Stimulated activated CD8-positive, alpha-beta memory T cell treated with anti-CD3 and anti-CD28 coated beads, Interleukin-7, amount 100 ng/mL, for 4 hours (primary cell): ENCODE measurements at places on chromosomes 2 and 18.

DNA sequence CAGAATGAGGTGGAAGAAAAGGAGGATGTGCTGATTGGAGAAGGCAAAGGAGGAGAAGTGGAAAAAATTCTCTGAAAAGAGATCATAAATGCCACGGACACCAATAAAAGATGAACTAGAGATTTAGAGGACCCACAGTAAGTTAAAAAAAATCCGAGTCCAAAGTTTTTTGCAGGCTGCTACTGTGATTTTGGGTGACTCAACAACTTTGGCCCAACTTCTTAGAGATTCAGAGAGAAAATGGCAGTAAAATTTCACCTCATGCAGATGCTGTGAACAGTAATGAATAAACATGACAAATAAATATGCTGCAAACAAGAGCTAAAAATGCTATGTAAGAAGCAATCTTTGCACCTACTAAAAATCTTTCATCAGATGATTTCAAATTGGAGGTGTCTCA lies 176.9 kb upstream of the SESTD1 start:
- DNase-seq: no peak

GRCh38 chr2:163255086-163255485 lies 416.5 kb upstream of the KCNH7 start:
- DNase-seq: no peak

DNA sequence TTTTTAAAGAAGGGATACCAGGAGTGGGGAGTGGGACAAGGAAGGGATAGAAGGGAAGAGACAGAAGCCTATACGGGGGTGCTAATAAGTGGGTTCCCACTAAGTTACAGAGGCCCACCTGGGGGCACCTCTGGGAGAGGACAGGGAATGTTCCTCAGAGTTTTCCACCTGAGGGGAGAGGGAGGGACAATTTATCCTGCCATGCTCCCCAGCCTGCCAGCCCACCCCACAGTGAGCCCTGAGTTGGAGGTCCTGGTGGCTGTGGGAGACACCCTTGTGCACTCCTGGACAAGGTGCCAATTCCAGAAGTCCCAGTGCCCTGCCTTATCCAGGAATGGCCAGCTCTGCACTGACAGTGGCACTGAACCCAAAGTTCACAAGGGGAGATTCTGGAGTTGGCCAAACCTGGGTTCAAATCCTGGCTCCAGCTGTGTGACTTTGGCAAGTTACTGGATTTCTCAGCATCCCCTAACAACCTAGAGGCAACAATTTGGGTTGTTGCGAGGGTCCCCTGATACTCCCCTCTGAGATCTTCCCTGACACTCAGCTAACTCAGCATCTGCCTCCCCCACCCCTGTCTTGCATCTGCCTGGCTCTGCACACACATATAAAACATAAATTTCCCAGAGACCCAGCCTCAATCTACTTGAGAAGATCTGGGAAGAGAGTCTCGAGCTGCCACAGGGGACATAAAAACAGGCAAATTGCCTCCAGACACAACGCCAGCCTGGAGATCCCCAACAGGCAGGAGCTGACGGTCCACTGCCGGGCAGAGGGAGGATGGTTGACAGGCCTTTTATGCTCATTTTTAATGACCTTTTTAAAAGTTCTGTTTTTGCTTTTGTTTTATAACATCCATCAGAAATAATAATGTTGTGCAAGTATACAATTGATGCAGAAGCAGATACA lies 98.7 kb upstream of the ST3GAL5 start:
- no peak for DNase-seq

GRCh38 chr2:86309966-86310365 lies 27.5 kb downstream of the REEP1 start:
- no peak for DNase-seq

- no peak for DNase-seq
Measured at GRCh38 chr2:13522917-13523821, 806.4 kb downstream of the TRIB2 start.

- no peak for DNase-seq
Measured at GRCh38 chr2:172922306-172922705, 153.3 kb upstream of the MAP3K20 start.

- no peak for DNase-seq
Measured at GRCh38 chr2:43576981-43577892, 18.6 kb downstream of the THADA start.

DNA sequence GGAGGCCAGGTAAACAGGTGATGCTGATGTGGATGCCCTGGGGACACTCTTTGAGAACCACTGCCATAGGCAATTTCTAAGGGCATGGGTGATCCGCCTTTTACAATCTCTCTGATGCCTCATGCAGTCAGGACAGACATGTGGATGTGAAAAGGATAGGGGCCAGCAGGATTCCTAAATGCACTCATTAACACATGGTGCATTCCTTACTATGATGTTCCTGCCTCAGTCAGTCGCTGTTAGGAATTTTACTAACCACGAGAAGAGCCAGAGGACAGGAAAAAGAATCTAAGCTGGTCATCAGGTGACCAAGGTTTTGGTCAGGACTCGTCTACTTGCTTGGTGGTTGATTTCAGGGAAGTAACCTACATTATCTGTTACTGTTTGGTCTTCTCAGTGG lies 191.0 kb downstream of the ARL4C start:
- DNase-seq: no peak

DNA sequence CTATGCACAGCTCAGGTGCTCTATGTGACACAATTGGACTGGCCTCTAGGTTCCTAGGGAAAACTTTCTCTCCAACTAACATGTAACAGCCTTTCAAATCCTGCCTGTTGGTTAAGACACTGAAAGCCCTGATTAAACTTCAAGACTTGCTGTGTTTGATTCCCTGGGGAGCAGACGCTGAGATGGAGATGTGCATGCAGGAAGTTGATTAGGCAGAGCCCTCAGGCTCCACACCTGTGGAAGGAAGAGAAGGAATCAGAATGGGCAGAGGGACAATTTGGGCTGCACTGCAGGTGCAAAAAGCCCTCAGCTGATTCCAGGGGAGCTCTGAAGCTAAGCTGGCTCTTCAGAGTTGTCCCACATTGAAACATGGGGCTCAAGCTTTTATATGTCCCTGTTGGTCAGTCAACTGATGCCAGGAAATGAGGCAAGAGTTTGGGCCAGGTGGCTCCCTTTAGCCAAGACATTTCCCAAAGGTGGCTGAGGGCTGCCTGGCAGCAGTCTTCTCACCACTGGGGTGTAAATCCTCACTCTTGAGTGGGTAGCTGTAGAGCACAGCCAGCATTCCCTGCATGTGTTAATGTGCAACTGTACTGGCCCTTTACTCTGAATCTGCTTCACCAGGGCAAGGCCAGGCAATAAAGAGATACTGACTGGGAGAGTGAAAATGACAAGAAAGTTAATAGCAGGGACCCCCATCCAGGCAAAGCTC lies 199.5 kb upstream of the DDX18 start:
- DNase-seq: no peak

DNA sequence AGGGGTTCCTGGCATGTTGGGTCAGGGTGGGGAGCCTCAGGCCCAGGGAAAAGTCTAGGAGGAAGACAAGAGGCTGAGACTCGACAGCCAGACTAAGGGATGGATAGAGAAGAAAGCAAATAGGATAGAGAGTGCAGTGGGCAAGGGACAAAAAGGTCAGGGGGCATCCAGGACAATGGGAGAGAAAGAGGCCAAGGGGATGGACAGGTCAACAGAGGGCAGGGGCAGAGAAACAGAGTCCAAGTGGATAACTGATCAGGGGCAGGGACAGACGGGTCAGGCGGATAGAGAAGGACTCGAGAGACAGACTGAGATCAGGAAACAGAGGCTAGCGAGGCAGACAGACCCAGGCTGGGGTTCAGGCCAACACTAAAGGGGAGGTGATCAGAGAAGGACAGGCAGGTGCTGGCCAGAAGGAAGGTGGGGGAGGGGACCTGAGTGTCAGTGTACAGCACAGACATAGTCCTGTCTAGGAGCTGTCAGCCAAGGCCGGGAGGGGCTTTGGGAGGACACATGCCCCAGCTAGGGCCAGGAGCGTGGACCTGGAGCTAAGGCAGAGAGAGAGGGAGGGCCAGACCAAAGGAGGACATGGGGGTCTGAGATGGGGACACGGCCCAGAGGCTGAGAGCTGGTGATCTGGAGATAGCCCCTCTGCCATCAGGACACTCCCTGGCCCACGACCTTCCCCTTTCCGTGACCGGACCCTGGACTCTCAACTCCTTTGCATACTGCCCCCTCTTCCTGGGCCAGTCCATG lies 12.2 kb downstream of the ASIC4 start:
- no peak for DNase-seq

GRCh38 chr2:200509235-200509611 lies 645 bp downstream of the KCTD18 start:
- DNase-seq: no peak

- no peak for DNase-seq
Measured at GRCh38 chr2:98857001-98857400, 79.0 kb downstream of the CRACDL start.

DNA sequence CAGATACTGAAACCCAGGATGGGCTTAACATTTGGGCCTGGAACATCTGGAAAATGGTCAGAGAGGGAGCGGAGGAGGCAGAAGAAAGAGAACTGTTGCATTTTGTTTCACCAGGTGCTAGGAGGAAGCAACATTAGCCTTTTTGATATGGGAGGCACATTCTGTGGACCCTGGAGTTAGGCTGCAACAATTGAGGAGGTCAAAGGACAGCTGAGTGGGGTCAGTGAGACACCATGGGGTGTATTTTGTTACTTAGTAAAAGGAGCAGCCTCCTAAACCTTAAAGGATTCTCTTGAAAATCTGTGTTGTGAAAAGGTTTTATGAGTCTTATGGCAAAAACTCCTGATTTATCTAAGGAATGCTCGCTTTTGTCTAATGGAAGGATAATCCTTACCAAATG lies 124.9 kb downstream of the GREB1L start:
- no peak for DNase-seq

DNA sequence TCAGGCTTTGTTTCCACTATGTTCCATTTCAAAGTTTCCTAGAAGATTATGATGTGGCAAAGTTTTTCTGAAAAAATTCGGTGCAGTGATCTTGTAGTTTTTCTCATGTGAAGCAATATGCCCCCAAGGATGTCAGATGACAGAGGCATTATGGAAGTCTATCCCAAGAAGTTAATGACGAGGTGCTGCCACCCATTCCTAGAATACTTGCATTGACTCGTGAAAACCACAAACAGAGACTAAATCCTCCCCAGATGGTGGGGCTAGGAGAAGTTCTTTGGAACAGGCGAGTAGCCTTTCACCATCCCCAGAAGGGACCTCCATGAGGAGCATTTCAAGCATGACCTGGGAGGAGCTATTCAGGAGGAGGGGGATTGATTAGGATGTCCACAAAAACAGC lies 40.2 kb upstream of the COPS8 start:
- DNase-seq: no peak

DNA sequence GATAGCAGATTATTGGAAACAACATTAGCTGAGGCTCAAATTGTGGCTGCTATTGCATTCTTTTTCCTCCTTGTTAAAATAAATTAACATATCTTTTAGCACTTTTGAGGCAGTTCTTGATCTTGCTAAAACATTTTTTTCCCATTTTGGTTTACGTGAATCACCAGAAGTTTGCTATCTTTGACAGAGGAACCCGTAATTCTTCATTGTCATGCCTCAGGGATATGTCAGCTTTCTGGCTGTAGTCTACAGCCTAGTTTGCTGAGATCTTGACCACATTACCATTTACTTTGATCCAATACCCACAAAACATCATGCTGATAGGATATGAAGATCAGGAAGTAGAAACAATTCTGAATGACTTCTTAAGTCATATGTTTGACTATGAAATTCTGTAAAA lies 25.1 kb upstream of the FANCL start:
- no peak for DNase-seq

- no peak for DNase-seq
Measured at GRCh38 chr18:76524477-76524876, 29.4 kb upstream of the ZNF516 start.

GRCh38 chr2:212359425-212360067 lies 179.1 kb downstream of the ERBB4 start:
- no peak for DNase-seq

- no peak for DNase-seq
Measured at GRCh38 chr2:241499146-241499965, 9.0 kb downstream of the STK25 start.

DNA sequence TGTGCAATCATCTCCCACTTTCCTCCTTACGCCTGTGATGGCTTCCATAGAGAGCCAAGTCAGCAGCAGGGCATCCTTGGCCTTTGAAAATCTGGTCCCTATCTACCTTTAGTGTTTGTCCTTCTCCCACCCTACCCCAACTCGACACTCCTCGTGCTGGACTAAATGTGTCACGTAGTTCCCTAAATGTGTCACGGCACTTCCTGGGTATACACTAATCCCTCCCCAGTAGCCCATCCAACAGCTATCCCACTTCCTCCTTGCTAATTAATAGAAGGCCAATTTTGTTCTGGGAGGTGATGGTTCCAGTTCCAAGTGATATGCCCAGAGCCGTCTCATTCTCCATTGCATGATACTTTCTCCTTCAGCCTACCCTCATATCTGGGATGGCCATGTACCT lies 36.5 kb upstream of the ZFP36L2 start:
- no peak for DNase-seq

DNA sequence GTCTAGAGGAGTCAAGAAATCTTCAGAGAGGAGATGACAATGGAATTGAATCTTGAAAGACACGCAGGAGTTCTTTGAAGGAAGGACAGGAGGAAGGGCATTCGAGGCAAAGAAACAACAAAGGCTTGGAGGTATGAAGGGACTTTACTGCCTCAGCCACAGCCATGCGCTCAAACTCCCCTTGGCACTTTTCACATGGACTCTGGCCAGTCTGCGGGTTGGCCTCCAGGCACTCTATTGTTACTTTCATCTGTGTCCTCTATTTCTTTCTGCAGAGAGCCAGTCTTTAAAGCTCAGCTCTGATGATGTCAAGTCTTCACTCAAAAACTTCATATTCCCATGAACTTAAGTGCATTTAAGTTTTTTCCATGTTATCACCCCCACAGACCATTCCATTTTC lies 95.4 kb downstream of the ZAP70 start:
- no peak for DNase-seq

- DNase-seq: no peak
Measured at GRCh38 chr2:239935789-239936758, 89.1 kb downstream of the NDUFA10 start.

DNA sequence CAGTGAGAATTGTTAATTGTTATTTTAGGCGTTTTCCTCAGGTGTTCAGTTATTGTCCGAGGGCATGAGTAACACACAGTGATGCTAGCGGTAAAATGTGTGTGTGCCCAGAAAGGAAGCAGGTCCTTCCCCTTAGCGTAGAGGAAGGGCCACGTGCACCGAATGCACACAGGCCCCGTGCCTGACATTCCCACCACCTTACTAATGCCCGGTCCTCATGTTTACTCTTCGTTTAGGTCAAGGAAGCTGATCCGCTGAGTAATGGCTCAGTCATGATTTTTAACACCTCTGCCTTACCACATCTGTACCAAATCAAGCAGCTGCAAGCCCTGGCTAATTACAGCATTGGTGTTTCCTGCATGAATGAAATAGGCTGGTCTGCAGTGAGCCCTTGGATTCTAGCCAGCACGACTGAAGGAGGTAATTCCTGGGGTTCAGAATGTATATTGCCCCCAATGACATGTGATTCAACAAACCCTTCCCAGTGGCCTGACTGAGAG lies 76.7 kb downstream of the MERTK start:
- no peak for DNase-seq

- no peak for DNase-seq
Measured at GRCh38 chr2:37500031-37500430, 155.6 kb downstream of the QPCT start.

- DNase-seq: no peak
Measured at GRCh38 chr2:186976329-186976728, 127.4 kb upstream of the ZSWIM2 start.

GRCh38 chr18:28168725-28169124 lies 8.2 kb downstream of the CDH2 start:
- DNase-seq: no peak
